ENCODE measurements at places on chromosomes 11 and 22.

DNA sequence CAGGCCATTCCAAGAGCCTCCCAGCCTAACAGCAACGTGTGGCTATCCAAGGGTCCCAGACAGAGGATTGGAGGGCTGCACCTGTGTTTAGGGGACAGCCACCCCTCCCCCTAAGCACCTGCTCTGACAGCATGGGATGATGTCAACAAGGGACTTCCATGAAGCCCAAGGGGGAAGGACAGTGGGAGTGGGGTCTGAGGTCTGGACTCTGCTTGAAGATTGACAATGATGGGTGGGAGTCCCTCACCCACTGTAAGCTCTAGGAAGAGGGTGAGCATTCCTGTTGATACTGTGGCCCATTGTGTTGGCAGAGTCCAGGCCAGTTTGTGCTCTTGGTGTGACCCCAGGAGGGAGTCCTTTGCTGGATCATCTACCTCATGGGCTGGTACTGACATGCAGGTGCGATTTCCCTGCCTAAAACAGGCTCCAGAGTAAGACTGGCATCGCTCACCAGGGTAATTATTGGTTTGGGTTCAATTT is 46.9 kb upstream of the TUB start:
- no peak for DNase-seq

- DNase-seq, result no peak
These were observed 5.9 kb upstream of the NRXN2 start for GRCh38 chr11:64728757-64729365.

DNA sequence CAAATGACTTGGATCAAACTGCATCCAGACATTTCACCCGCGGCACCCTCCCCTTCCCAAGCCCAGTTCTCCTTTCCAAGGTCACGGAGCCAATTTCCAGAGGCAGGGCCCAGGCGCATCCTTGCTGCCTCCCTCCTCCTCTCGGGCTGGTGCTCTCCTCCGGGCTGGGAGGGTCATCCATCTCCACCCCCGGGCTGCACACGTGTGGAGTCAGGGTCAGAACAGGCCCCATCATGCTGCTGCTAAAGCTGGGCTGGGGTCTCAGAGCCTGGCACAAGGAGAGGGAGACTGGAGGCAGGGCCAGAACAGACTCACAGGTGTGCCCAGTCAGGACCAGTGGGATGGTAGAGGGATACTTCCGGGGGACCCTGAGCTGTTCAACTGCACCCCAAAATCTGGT is 14.0 kb downstream of the RSPH14 start:
- no peak for DNase-seq

GRCh38 chr11:9849389-9849788 is 185.5 kb downstream of the SWAP70 start:
- no peak for DNase-seq

DNA sequence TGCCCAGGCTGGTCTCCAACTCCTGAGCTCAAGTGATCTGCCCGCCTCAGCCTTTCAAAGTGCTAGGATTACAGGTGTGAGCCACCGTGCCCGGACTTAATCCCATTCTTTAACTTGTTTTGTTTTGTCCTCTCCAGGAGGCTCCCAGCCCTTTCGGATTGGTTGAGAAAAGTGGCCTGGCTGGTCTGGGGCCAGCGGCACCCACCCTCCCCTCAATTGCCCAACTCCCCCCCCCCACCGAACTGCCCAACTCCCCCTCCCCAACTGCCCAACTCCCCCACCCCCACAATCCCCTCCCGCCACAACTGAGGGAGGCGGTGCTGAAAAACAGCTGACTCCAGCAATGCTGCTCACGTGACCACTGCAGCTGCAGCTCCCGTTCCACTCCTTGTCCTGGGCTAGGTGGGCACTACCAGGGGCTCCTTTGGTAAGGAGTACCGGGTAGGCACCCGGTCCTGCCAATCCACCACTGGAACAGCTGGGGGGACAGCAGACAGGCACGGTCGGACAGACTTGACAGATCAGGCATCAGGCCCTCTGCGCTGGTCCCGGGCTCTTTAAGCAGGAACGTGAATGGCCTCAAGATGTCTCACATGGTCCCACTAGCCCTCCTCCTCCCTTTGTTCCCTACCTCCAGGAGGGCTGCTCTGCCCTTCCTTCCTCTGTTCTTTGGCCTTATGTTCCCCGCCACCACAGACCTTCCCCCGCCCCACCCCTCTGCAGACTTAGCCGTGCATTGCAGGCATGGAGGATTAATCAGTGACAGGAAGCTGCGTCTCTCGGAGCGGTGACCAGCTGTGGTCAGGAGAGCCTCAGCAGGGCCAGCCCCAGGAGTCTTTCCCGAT is at the start of gene TCN2:
Gene TCN2 (plus strand): TSS at position 720 of the 845 bp plus-strand sequence. CDS start 158 bp downstream, outside the sequence.
- no peak for DNase-seq

DNA sequence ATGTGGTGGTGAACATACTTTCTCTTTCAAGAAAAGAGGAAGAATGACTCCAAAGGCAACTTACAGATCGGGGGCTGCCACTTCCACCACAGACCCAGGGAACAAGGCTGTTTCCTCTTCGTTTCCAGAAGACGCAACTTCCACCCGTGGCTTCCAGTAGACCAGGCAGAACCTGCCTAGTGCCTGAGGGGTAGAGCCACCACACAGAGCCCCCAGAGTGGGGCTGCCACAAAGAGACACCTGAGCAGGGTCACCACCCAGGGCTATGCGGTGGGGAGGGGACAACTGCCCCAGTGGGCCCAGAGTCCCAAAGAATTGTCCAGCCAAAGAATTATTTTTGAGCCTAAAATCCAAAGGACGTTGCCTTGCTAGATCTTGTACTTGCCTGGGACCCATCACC is 16.7 kb upstream of the PHF21B start:
- no peak for DNase-seq

GRCh38 chr11:107769189-107769588 is 57.3 kb upstream of the SLN start:
- DNase-seq, result no peak

DNA sequence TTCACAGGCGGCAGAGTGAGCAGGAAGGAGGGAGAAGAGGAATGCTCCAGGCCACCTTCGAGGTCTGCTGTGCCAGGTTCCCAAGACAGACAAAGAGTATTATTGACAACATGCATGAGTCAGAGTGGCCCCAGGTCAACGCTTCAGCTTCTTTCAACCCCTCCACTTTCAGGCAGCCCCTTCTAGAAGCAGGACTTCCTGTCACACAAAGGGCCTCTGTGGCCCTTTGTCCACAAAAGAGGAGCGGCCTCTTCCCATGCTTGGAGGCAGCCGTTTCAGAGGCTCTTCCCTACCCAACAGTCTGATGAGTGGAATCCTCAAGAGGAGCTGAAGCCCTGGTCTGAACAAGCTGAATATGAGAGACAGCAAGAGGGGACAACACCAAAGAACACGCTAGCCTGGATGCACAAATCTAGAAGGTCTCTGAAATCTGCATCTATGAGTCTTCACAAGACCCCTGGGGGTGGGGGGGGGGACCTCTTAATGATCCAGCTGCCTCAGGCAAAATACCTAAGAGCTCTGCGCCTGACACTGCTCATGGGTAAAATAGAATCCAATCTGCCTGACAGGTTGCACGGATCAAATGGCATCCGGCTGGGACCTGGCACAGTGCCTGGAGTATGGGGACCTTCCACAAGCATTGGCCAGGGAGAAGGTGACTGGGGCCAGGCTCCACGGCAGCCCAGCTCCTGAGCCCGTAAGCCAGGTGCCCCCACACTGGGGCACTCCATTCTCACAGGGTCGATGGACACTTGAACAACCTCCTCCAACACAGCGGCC is 67.5 kb downstream of the PACSIN2 start:
- no peak for DNase-seq

DNA sequence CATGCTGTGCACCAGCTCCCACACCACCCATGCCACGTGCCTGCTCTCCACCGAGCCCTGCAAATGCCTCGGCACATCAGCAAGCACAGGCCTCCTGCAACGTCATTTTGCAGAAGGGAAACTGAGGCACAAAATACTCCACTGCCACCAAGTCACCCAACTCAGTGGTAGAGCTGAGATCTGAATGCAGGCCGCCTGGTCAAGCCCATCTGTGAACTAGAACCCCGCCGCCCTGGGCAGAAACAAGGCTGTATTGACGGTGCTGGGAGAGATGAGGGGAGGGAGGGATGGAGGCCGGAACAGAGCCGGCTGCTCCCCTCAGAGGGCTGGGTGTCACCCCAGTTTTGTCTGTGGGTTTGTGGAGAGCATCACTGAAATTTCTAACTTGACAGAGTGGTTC is 81.4 kb downstream of the CDKN1C start:
- DNase-seq, result no peak

GRCh38 chr11:74932169-74932568 is 16.7 kb downstream of the XRRA1 start:
- no peak for DNase-seq

DNA sequence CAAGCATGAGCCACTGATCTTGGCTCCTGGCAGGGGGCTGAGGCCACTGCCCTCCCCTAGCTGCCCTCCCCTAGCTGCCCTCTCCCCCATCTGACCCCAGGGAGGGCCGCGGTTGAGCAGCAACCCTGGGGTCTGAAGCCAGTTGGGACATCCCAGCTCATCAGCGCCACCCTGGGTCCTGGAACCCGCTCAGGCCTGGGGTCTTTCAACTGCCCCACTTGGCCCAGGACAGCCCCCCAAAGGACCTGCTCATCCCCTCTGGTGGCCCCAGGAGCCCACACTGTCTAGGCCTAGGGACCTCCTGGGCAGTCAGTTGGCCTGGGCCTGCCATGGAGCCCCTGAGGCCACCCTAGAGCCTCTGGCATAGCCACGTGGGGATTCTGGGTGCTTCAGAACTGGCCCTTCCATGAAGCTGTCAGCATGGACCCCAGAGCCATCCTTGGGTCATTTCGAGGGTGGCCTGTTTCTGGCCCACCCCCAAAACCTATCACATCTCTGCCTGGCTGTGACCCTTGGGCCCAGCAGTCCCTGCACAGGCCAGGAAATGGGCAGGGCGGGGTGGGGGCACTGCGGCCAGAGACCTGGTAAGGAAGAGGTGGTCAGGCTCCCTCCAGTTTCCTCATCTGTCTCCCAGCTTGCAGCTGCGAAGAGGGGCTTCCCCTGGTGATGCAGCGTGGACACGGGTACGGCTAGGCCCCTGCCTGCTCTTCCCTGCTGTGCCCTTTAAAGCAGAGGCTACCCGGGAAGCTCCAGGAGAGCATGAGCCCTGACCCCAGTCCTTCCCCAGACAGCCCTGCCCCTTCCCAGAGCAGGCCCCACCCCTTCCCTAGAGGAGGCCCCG is 37.9 kb downstream of the MUC2 start:
- no peak for DNase-seq

- DNase-seq, result no peak
These were observed 92.9 kb downstream of the DYNC2H1 start for GRCh38 chr11:103202048-103202651.

GRCh38 chr11:7673724-7674434 is 579 bp upstream of the CYB5R2 start:
- DNase-seq, result no peak

- DNase-seq, result no peak
These were observed 20.5 kb upstream of the SYT12 start for GRCh38 chr11:67002297-67002913.

DNA sequence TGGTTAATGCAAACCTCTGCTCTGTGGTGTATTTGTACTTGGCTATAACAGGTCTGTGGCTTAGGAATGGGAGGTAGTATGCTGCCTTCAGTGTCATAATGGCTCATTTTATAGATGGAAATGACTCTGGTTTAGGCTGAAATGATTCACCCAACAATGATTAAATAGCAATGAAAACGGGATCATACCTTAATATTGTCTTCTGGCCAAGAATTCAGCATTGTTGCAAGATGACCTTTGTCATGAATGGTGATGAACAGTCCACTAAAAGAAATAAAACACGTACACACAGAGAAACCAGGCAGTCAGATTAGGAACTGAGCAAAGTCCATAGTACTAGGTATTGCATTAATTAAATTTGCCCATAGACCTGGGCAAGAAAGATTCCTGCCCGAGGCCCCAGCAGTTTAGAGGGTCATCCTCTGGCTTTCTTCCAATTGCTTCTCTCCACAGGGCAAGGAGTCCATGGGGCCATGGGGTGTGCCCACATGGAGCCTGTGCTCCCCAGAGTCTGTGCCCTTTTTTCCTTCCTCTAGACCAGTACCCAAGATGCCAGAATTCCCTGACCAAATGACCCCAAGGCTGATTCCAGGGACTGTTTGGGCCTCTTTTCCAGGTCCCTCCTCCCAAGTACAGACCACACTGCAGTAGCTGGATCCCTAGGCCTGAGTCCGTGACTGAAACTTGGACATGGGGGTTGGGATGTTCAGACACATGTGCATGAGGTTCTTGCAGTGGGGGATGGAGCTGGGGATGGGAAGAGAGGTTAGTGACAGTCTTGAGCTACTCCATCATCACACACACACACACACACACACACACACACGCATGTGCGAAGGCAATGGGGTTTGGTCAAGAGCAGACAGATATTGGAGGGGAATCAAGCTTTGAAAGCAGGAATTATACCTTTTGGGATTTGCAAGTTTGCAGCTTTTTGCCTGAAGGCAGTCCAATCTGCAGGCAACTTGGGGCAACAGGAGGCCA is 134.2 kb downstream of the CCDC81 start:
- DNase-seq, result no peak

DNA sequence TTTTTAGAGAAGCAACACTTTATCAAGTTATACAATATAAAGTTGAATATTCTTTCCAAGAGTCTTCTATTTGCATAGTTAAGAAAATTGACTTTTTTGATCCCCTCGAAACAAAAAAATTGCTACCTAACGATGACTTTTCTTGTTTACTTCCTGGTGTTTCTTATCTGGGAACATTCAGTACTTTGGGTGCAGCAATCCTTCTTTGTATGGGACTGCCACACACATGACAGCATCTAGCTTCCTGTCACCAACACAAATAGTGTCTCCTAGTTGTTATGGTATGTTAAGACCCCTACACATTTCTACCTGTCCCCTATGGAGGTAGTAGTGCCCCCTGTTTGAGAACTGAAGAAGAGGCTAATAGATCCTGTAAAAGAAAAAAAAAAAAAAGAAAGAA is 841.7 kb upstream of the FAT3 start:
- no peak for DNase-seq

GRCh38 chr11:111696556-111696955 is 69.6 kb downstream of the PPP2R1B start:
- DNase-seq, result no peak

GRCh38 chr22:25626624-25626990 is 62.1 kb downstream of the GRK3 start:
- DNase-seq, result no peak

All from stimulated activated CD4-positive, alpha-beta T cell treated with anti-CD3 and anti-CD28 coated beads, Interleukin-1b, Interleukin-23, amount 100 ng/mL, for 1 hour (primary cell).